ENCODE measurements at places on chromosomes 11 and 22.

- DNase-seq, result no peak
Measured at GRCh38 chr22:37910890-37911672, 5.0 kb downstream of the MICALL1 start.

- DNase-seq, result no peak
Measured at GRCh38 chr11:2205981-2206690, 34.5 kb upstream of the TH start.

GRCh38 chr22:38923463-38924346 lies 33.7 kb upstream of the APOBEC3A start:
- DNase-seq, result peak; percentile 93

DNA sequence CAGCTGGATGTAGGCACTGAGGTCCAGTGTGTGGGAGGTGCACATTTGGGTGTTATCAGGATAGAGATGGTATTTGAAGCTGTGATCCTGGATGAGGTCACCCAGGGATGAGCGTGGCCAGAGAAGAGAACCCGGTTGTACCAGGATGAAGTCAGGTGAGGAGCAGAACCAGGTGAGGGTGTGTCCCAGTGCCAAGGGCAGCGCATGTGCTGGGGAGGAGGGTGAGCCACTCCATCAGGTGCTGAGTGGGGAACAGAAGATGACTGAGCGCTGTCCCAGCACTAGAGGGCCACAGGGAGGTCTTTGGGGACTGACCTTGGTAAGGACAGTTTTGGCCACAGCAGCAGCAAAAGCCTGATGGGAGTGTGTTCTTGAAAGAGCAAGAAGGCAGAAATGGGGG lies 2.7 kb downstream of the ARL2 start:
- DNase-seq, result no peak

GRCh38 chr11:15418921-15419320 lies 304.2 kb downstream of the INSC start:
- no peak for DNase-seq
